ENCODE measurements at places on chromosomes 4 and X.

DNA sequence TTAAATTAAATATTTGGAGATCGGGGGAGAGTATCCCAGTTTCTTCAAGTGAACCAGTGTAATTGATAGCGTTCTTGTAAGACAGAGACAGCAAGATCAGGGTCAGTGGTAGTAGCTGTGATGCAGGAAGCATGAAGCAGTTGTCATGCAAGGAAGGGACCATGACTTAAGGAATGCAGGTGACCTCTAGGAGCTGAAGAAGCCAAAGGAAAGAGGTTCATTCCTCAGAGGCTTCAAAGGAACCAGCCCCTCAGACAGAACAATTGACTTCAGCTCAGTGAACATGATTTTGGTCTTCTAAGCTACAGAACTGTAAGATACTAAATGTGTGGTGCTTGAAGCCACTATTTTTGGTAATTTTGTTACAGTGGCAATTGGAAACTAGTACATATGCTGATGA lies 51.6 kb downstream of the GLRB start:
- no peak for DNase-seq

DNA sequence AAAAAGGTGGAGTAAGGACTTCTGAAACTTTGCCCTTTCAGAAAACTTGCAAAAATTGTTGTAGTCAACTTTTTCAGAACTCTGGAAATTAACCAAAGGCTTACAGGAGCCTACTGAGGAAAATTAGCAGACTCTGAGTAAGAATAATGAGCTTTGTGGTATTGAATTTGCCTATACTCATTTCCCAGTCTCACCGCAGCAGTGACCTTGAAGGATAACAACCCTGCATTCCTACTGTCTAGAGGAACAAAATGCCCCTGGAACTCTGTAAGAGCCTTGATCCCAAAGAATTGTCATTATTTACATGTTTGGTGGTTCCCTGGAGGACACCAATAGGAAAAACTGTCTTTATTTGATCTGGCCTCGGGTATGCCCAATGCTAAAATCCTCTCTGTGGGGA lies 57.9 kb downstream of the MND1 start:
- no peak for DNase-seq

DNA sequence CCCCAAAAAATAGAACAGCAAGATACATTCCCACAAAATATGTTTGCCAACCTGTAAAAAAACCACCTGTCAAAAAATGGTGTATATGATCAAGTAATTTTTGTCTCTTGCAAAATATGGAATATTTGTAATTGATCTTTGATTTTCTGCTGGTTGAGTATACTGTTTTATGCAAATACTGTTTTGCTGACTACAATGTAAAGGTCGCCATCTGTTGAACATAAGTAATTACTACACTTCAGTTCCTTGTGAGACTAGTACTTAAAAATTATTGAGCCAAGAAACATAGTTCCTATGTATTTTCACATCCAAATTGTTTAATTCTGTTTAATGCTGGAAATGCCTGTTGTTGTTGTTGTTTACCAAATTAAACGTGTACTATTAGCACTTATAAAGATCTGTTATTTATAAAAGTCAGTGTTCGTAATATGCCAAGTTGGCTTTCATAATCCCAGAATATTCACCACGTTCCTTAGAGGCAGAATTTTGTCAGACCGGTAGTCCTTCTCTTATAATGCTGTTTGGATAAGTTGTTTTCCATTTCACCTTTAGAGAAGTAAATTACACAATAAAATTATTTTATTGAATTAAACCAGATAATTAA lies 144.2 kb downstream of the PDLIM5 start:
- peak; percentile 19 for DNase-seq

GRCh38 chrX:19827088-19827487 lies 60.3 kb downstream of the SH3KBP1 start:
- DNase-seq: no peak

DNA sequence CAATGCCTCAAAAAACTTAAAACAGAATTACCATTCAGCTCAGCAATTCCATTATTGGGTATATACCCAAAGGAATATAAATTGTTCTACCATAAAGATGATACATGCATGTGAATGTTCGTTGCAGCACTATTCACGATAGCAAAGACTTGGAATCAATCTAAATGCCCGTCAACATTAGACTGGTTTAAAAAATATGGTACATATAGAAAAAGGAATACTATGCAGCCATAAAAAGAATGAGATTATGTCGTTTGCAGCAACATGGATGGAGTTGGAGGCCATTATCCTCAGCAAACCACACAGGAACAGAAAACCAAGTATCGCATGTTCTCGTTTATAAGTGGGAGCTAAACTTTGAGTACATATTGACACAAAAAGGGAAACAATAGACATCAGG lies 10.9 kb upstream of the SYNPO2 start:
- no peak for DNase-seq

GRCh38 chr4:85520765-85521749 lies 46.1 kb downstream of the ARHGAP24 start:
- DNase-seq: no peak

- no peak for DNase-seq
These were observed 56.6 kb downstream of the FAM193A start for GRCh38 chr4:2593003-2593402.

GRCh38 chrX:38192007-38192810 lies 28.5 kb downstream of the SRPX start:
- DNase-seq: no peak

- no peak for DNase-seq
These were observed 107.4 kb upstream of the NOCT start for GRCh38 chr4:138908134-138908533.

DNA sequence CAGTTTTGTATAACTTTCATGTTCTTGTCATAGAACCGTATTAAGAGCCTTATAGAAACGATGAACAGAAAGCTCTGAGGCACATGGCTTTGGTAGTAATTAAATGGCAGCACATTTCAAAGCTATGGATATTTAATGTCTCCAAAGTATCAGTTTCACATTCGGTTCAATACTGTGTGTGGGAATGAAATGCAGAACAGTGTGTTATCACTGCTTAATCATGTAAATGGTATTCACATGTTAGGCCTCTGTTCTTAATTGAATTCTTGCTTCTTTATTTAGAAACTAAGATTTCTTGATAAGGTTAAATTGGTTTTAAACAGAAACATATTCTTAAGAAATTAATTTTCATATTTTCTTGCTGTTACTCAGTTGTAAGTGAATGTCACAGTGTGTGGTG lies 701.0 kb upstream of the PITX2 start:
- no peak for DNase-seq

Data from Caki2 (cell line).